ENCODE measurements at places on chromosomes 2 and 18.
A peak's percentile ranks its signal among the peaks of the same experiment; 100 is the strongest.

- DNase-seq = no peak
Measured at GRCh38 chr2:226669249-226669648, 130.4 kb downstream of the IRS1 start.

GRCh38 chr2:169822036-169822435 lies 2.7 kb downstream of the METTL5 start:
- no peak for DNase-seq

DNA sequence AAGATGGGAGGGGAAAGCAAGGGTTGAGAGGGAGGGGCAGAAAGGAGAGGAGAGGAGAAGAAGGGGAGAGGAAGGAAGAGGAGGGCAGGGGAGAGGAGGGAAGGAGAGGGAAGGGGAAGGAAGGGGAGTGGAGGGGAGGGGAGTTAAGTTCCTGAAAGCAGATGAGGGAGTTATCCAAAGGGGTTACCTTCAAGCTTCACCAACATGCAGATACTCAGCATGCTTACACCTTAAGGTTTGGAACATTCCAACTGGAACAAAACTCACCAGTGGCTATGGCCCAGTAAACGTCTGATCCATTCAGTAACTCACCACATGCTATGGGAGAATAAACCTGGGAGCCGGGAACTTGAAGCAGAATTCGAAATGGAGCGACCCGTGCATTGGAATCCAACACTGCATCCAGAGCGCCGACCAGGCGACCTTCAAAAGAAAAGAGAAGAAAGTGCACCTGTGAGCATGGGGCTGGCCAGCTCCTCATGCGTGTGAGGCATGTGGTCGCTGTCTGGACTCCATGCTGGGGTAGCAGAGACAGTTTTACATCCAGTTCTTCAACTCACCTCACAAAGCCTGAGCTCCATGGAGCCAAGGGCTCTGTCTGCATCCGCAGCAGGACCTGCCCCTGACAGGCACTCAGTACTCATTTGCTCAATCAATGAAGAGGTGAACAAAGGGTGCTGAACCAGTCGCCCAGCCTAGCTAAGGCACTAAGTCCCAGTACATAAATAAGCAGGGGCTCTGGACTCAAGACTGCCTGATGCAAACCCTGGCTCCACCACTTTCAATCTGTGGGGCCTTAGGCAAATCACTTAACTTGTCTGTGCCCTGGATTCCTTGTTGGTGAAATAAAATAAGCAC lies 61.0 kb downstream of the TBC1D8 start:
- no peak for DNase-seq

GRCh38 chr2:157291018-157291417 lies 33.5 kb downstream of the GALNT5 start:
- DNase-seq = no peak

DNA sequence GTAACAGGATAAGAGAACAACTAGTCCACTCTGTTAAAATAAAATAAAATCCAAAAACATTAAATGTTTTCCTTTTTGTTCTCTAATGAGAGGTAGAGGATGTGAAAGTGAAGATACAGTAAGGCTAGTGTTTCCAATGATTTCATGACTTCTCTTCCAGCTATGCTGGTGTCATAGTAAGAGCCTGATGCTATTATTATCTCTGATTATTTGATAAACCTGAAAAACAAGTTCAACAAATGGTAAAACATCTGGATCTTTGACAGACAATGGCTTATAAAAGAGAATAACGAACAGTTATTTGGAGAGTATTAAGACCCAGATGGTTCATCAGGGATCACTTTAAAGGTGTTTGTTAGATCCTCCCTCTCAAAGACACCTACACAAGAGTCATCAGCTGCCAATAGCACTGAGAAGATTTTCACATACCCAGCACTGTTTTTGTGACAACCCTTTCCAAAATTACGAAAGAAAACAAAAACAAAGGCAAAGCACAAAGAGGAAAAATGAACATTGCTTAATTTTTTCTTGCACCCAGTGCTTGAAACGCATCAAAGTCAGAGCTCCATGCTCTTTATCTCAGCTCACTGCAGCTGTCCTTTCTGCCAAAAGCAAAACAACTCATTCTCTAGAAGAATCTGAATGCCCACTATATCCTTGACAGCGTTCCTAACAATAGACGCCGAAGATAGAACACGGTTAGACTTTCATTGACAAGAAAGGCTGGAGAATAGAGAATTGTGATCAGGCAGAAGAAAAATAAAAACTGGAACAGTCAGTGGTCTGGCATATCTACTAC lies 168.6 kb downstream of the SLC8A1 start:
- DNase-seq = no peak

GRCh38 chr2:24123922-24124580 lies 782 bp downstream of the FAM228B start:
- peak; percentile 51 for DNase-seq

- no peak for DNase-seq
Measured at GRCh38 chr2:201579536-201579935, 63.8 kb downstream of the TMEM237 start.

GRCh38 chr2:200054681-200055468 lies 99.5 kb downstream of the MAIP1 start:
- DNase-seq = peak; percentile 43

- peak; percentile 85 for DNase-seq
Measured at GRCh38 chr2:143355870-143356269, 226.7 kb downstream of the ARHGAP15 start.

GRCh38 chr2:146370826-146371225 lies 1474.0 kb upstream of the ACVR2A start:
- DNase-seq = no peak

DNA sequence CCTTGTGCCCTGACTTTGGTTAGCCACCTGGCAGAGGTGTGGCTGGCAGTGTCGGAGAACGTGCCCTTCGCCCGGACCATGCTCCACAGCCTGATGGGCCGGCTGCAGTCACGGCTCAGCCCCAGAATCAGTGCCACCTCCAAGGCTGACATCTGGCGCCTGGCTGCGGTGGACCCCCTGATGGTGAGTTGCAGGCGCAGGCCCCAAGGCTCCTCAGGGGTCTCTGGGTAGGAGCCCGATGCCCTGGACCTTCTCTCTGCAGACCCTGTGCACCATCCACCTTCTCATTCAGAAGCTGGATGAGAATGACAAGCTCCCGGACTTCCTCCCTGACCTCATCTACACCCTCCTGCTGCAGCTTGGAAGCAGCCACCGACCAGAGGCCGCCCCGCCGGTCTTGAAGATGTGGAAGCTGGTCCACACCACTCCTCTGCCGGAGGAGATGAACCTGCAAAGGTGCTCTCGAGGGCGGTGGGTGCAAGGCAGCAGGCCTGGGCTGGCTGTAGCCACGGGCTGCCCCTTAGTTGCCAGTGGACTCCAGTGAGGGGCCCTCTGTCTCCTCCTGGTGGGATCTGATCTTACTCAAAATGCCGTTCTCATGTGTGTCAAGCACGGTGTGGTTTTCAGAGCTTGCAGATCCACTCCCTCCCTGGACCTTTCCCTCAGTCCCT lies 32.1 kb downstream of the HJURP start:
- DNase-seq = no peak

DNA sequence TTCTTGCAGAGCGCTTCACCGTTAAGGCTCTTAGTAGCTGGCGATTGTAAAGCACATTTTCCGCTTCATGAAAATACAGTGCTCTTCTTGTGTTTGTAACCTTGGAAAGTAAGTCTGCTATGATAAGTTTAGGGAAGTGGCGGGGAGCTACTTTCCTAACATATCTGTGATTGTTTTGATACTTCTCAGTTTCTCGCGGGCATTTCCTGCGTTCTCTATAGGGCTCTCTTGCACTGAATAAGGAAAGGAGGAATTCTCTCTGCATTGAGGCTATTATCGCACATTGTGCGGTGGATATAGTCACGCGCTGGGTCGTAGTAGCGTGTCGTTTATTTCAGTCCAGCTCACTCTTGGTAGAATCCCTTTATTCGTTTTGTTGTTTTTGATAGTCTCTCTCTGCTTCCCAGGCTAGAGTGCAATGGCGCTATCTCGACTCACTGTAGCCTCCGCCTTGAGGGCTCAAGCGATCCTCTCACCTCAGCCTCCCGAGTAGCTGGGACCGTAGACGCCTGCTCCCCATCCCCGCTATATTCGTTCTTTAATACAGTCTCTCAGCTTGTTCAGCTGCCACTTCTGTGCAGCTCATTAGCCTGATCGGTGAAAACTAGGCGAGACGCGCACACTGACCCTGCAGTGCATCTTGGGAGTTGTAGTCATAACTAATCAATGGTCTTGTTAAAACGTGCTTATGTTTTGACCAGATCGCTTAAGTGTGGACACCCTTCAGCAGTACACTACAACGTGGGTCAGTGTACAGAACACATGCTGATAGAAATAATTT lies 1.0 kb upstream of the PPP4R3B start:
- peak; percentile 64 for DNase-seq

DNA sequence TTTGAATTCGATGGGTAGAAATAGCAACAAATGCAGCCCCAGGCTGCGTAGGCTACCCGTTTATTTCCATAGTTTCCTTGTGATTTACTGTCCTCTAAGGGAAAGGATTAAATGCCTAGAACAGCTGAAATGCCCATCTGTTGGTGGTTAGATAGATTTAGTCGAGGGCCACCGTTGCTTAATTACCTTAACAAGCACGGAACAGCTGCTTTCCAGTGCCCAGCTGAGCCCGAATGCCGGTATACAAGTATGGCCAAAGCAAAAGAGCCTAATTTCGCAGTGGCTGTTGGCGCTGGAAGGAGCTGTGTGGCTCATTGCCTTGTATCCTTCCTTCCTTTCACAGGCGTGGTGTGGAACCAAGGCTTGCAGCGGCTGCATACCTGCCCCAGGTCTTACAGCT lies 109.1 kb downstream of the CABLES1 start:
- no peak for DNase-seq

GRCh38 chr2:192184349-192184748 lies 10.4 kb downstream of the TMEFF2 start:
- DNase-seq = no peak

GRCh38 chr2:119482481-119483394 lies 41.5 kb downstream of the SCTR start:
- no peak for DNase-seq

DNA sequence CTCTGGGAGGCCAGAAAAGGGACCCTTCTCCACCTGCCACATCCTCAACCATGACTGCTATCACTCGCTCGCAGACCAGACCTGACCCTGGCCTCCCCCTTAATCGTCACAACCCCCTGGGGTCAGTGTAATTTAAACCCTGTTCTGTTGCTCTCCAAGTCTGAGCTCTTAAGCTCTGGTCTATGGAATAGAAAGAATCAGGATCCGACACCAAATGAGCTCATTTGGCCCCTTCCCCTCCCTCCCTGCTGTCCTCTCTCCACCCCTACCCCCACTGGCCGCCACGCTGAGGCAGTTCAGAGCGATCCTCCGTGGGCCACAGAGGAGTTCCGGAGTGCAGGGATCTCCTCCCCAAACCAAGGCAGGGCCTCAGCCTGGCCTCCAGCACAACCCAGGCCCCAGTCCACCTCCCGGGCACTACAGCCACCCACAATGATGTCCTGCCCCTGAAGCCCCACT lies 5.3 kb downstream of the DNMT3A start:
- DNase-seq = no peak

DNA sequence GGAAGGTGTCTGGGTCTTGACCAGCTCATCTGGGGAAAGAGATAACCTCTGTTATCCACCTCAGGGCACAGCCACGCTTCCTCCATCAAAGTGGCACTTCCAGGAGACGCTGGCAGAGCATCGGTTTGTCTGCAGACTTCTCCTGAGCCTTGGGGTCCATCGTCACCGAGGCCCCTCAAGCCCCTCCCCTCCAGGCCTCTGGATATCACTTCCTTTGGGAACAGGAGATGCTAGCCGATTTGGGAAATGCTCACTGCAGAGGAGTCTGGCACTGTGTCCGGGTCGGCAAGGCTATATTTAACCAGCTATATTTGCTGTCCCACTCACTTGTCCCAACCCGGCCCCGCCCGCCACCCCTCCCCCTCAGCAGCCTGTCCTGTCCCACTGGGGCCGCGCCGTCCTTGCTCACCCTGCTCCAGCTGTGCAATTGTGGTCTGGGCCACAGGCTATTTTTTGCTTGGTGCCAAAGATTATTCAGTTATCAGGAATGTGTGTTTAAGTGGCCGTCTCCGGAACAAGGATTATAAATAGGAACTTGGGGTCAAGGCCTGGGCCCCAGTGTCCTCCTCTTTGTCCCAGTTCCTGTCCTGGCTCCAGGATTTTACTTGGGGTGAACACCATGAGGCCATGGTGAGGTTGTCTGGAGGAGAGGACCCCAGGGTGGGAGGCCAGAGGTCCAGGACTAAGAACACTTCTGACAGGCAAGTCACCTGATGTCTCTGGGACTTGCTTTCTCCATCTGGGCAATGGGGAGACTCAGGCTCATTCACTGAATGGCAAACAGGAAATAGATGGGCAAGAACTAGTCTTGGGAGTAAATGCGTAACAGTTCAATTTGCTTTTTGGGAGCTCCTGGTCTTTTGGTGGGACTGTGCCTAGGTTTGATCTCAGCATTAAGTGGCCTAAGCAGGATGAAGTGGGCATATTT lies 263.6 kb downstream of the DYSF start:
- no peak for DNase-seq

DNA sequence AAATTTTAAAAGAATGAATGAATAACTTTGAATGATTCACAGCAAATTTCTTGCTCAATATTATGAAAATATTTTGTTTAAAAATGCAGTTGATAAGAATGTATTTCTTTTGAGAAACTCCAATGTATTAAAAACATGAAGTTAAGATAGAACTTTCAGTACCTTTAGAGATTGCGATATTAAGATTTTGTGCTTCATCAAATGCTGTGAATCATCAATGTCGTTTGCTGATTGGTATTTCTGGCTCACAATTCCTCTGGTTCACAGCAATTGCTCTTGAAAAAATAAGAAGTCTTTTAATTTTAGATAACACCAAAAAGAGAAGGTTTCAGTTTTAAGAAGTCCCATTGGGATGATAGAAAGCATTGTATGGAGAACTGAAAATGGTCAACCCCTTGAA lies 228.7 kb downstream of the IKZF2 start:
- no peak for DNase-seq

- peak; percentile 16 for DNase-seq
Measured at GRCh38 chr18:59950215-59950944, 50.6 kb downstream of the PMAIP1 start.

- no peak for DNase-seq
Measured at GRCh38 chr2:33022395-33022985, 75.7 kb downstream of the LTBP1 start.

GRCh38 chr2:117785740-117786139 lies 28.8 kb upstream of the DDX18 start:
- DNase-seq = peak; percentile 62

DNA sequence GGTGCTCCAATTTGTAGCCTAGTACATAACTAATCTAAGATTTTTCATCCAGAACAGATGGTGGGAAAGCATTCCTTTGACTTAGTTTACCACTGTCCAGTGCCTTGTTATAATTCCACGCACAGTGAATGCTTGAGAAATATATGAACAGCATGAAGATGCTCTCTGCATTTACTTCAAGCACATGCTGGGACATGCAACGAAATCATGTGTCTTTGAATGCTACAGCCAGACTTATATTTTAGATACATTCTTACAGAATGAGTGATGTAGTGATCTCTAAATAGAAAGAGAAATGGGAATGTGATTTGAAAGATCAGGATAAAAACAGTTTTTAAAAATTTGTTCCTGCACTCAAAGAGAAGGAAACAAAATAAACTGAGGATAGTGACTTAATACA lies 398.3 kb downstream of the FBXO15 start:
- DNase-seq = no peak

- DNase-seq = no peak
Measured at GRCh38 chr18:80009661-80010550, 21.5 kb upstream of the TXNL4A start.

- DNase-seq = no peak
Measured at GRCh38 chr2:121094845-121095244, 190.2 kb downstream of the TFCP2L1 start.
